GM04504 (cell line): ENCODE measurements at places on chromosomes 2 and 18.

- no peak for DNase-seq
These were observed 60.4 kb downstream of the CCDC138 start for GRCh38 chr2:108847000-108847399.

DNA sequence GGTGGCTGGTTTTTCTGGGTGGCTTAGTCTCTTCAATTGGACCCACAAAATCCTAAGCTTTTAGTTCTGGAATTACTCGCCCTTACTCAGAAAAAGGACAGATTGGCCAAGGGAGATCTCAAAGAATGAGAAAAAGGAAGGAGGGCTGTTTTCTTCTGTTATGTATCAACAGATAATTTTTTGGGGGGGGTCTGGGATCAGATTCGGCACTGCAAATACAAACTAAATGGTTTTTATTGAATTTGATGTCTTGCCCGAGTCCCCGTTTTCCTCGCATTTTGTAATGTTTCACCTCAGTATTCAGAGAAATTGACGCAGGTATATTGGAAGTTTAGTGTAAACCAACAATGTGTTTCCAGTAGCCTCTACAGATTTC lies 762 bp downstream of the YIPF4 start:
- no peak for DNase-seq

- peak; percentile 57 for DNase-seq
These were observed 46.7 kb downstream of the DAPL1 start for GRCh38 chr2:158841850-158842249.

DNA sequence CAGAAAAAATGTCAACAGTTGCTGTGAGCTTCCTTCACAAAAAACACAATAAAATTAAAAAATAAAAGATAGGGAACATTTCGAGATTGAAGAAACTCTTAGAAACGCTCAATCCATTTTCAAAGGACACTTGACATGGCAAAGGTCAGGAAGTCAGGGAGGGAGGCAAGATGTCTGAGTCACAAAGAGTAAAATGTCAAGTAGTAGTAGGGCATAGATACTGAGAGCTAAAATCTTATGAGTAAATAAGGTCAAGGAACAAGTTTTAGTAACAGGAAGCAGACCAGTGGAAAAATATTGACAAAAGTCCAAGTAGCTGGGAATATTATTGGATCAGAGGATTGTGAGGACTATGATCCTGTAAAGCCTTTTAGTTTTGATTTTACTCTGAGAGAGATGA lies 495.6 kb downstream of the TMX3 start:
- DNase-seq, result no peak

DNA sequence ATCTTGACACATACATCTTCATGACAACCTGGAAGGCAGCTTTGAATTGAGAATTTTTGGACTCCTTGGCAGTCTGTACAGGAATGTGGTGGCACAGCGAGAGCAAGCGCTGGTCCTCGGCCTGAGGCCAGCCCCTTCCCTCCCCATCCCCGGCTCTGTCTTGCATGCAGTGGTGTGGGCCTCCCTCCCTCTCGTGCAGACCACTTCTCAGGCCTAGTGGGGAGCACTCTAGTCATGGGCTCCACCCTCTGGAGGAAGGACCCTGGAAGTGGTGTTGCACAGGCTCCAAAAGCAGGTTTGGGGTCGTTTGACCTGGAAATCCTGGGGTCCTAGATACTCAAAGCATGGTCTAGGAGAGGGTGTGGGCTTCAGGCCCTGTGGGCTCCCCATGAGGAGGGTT lies 32.3 kb downstream of the ADCYAP1 start:
- DNase-seq, result no peak

DNA sequence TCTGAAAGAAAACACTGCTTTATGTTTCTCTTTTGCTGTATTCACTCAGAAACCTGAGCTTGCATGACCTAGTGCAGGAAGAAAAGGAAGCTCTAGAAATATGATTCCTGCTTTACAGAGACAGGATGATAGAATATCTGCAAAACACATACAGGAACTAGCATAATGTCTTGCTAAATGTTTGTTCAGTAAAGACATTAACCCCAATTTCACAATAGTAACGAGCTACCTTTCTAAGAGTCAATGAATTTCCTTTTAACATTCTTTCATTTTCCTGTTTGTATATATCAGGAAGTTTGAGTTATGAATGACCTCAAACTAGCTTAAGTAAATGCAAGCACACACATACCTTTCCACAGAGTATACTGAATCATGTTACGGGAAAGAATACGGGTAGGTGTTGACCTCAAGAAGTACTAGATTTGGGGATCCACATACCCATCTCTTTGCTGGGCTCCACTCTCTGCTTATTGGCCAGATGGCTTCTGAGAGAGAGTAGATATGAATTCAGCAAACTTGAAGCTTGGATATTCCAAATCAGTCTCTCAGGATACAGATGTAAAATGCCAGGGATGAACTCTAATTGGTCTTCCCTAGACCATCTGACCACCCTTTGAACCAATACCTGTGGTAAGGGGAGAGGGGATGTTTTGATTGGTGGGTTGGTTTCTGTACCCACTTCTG lies 18.2 kb upstream of the ACSL3 start:
- no peak for DNase-seq

DNA sequence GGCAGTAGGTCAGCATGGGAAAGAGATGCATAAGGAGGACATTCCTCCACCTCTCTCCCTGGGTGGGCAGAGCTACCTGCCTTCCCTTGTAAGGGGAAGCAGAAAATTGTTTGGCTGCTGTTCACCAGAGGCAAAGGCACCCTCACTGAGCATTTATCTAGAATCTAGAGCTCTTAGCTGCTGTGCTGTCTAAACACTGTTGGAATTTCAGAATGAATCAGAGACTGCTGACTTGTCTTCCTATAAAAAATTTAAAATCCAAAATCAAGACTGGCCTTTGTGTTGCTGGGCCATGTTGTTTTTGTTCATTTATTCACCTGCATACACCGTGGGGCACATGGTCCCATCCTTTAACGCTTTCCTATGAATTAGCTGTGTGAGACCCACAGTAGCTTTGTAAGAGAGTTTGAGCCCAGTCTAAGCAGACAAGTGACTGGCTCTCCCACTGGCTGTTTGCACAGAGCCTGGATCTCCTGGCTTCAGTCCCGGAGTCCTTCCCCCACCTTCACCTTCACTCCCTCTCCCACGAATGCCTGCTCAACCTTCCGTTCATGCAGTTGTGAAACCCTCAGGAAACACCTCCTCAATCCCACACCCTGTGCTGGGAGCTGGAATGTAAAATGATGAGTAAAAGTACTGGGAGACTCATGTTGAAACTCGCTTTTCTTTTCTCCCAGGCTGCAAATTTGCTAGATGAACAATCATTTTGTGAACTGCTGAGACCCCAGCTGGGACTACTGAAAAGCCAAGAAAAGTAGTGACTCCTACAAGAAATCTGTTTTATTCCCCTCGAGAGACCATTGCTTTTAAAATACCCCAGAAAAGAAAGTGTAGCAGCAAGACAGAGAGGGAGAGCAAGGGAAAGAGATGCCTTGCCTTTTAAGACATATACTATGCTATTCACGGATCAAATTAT lies 76.2 kb downstream of the FAM168B start:
- DNase-seq, result no peak

GRCh38 chr2:62826141-62826540 lies 120.6 kb downstream of the EHBP1 start:
- no peak for DNase-seq

GRCh38 chr18:64253222-64253621 lies 104.3 kb upstream of the LINC00305 start:
- no peak for DNase-seq

DNA sequence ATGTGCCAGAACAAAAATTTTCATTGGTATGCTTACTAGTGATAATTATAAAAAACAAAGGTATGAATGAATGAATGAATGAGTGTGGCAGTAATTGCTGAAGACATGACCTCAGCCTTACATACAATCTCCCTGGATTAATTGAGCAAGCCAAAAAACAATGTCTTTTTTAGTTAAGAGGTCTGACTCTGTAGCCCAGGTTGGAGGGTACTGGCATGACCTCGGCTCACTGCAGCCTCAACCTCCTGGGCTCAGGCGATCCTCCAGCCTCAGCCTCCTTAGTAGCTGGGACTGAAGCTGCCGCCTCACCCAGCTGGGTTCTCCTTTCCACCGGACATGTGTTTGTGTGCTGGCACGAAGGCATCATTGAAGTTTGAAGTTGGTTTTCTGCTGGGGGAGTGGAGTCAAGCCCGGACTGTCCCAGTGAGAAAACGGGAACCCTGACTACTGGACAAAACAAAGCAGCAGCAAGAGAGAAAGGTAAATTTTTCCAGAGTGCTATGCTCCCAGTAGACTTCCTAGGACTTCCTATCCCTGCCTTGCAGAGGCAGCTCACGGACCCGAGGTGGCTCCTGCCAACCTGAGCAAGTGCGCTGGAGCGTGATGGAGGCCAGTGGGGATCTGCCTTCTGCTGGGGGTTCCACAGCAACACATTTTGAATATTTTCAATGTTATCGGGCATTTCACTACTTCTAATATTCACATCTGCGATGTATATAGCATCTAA lies 6.4 kb upstream of the IMP4 start:
- DNase-seq, result no peak

GRCh38 chr18:6412933-6413472 lies 1.7 kb downstream of the L3MBTL4 start:
- DNase-seq, result no peak

DNA sequence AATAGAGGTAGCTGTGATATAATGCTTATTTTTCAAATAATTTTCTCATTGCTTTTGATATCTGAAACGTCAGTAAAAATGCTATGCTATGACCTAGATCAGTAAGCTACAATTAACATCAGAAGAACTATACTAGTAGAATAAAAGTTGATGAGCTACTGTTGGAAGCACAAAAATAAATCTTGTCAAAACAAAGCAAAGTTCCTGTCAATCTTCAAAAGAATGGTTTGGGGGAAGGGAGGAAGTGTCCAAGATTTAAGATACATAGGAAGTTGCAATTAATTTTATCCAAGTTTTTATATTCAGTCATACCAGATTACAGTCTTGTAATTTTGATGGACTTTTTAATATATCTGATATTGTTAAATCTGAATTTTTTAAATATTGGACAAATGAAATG lies 19.2 kb downstream of the IRS1 start:
- DNase-seq, result no peak

DNA sequence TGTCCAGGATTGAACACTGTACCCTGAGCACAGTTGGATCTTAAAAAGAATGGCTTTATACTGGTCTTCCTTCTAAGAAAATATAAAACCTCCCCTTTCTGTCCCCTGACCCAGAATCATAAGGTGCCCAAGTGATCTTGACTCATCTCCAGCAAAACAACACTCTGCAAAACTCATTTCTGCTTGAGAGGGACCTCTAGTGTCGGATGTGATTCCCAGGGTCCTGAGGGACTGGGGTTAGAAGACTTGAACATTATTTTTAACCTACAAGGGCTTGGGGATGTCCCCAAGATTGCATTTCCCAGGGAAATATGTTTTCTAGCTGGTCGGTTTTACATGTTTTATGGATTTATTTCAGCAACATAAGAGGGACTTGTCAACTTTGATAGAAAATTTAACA lies 1318.5 kb upstream of the CELF4 start:
- no peak for DNase-seq

DNA sequence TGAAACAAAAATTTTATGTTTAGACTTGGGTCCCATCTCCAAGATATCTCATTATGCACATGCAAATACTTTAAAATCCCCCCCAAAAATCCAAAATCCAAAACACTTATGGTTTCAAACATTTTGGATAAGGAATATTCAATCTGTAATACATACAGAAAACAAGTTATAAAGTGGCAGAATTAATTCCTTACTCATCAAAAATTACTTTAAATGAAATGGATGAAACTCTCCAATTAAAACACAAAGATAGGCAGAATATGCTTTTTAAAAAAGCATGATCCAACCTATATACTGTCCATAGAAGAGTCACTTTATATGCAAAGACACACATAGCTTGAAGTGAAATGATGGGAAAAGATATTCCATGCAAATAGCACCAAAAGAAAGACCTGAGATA lies 744.6 kb downstream of the LRP1B start:
- DNase-seq, result no peak
